Cortex of kidney (tissue), 1 donor: ENCODE measurements at places on chromosomes 7 and 10.

GRCh38 chr10:30897048-30897447 is 134.6 kb downstream of the ZNF438 start:
- no peak for DNase-seq

DNA sequence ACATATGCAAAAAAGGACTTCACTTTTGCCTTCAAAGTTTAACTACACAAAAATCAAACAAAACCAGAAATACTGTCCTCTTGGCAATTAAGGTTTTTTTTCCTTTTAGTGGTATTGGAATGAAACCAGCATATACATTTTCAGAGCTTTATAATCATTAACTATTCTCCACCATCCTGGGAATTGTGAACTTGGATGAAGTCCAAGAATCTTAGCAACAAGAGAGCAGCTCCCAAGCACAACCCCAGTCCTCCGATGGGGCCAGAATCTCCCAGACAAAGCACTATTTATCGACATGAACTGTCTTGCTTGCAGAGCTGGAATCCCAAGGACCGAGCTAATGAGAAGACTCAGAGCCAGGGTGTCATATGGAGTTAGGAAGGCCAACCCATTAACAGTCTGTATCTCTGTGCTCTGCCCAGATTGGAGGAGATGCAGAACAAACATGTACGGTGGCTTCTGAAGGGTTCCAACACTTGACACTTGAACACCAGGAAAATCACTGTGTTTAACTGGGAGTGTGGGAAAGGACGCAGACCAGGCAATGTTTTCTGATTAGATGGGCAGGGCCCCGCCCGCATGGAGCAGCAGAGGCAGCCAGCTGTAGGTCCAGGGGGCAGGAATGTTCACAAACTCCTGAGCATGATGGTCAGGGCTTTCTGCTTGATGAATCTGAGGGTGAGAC is 35.5 kb downstream of the PPP1R3C start:
- DNase-seq, result no peak

- DNase-seq, result no peak
Measured at GRCh38 chr10:46528675-46529615, 27.5 kb downstream of the GPRIN2 start.

- DNase-seq, result no peak
Measured at GRCh38 chr7:155764438-155764793, 47.8 kb downstream of the SHH start.

- DNase-seq, result no peak
Measured at GRCh38 chr7:17340655-17341054, 42.2 kb downstream of the AHR start.

DNA sequence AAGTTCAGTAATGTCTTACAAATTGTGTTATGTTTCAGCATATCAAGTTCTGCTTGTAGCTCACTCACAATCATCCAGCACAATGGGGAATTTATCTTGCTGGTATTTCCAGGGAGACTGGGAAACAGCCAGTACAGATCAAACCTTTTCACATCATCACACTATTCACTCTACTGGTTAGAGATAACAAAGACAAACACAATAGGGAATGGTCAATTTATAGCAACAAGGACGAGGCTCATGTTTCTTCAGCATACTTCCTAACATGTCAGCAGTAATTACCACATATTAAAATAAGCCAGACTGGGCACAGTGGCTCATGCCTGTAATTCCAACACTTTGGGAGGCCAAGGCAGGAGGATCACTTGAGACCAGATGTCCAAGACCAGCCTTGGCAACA is 38.3 kb downstream of the TOMM7 start:
- DNase-seq, result no peak

DNA sequence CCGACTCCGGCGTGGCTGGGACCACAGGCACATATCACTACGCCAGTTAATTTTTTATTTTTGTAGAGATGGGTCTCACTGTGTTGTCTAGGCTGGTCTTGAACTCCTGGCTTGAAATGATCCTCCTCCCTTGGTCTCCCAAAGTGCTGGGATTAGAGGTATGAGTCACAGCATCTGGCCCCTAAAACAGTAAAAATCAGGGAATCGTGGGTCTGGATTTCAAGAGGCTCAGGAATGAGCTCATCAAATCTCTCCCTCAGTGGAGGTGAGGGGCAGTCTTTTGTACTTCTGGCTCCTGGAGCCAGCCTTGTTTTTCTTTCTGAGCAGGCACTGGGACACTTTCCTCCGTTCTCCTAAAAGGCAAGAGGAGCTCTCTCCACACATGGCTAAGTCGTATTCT is 32.1 kb upstream of the RHEB start:
- no peak for DNase-seq

DNA sequence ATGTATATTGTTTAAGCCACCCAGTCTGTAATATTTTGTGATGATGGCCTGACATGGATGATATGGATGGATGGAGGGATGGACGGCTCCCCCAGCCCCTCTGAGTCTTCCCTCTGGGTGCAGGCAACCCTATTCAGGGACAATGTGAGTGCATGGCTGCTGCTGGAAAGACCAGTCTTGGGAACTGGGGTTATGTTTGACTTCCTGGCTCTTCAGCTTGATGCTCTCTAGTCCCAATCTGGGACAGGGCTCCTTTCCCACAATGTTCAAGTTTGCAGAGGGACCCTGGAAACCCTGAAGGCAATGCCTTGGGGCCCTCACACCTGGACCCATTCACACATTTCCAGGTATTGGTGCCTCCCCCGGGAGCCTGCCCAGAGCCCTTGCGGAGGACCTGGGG is 52.3 kb upstream of the RET start:
- DNase-seq, result no peak

DNA sequence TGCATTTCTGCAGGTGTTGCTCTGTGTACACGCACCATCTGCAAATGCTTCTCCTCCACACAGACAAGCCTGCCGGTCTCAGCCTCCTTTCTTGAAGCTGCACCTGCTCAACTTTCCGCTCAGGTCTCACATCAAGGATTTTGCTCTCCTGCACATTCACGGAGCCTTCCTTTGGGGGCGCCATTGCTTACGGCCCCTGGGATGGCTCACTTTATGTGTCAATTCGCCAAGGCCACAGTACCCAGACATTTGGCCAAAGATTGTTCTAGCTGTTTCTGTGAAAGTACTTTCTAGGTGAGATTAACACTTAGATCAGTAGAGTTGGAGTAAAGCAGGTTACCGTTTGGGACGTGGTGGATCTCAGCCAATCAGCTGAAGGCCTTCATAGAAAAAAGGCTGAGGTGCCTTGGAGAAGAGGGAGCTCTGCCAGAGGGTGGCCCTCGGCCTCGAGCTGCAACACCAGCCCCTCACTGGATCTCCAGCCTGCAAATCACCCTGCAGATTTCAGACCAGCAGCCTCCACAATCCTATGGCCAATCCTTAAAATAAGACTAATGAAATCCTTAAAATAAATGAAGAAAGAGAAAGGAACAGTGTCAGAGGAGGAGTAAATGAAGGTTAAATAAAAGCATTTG is 39.9 kb upstream of the PPP2R2D start:
- DNase-seq, result no peak

DNA sequence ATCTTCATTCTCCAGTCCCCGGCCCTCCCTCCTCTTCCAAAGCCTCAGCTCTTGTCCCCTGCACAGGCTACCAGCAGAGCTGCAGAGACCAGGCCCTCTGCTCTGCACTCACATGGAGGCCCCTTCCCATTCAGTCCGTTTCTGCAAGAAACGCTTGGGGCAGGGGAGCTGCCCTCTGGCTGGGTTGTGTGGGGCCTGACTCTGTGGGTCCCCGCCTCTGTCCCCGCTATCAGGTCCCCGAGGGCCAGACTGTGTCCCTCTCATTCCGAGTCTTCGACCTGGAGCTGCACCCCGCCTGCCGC is 1.5 kb downstream of the PCOLCE start:
- DNase-seq, result no peak

GRCh38 chr10:46096446-46096845 is 50.4 kb upstream of the MSMB start:
- DNase-seq, result no peak

DNA sequence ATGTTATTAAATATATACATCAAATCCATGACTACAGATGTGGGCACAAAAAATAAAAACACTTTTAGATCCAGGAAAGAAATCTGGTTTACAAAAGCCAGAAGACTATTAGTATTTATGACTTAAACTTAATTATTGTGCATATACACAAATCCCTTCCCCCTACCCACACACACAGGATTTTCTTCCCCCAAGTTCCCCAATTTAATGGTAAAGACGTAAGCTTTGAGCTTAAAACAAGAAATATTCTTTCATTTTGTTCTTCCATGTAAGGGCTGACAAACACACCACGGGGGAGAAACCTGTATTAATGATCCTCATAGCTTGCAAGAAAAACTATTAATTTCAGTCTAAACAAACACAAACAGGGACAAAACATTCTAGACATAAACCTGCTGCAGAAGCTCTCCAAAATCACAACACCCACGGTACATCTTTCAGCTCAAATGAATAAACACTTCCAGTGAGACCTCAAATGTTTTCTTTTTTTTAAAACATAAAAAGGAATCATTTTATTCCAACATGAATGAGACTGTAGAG is 28.5 kb downstream of the OSBPL3 start:
- no peak for DNase-seq

DNA sequence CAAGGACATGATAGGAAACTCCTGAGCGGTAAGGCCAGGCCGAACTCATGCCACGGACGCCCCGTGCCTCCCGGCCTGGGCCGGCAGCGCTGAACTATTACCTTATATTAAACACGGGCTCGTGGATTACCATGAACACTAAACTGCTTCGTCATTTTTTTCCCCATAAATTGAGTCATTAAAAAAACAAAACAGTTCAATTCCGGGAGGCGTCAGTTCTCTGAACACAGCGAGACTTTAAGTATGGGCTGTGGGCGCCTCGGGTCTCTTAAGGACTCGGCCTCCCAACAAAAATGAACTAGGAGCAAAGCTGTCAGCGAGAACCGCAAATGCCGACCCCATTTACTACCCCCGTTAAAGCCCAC is 519 bp downstream of the PITRM1 start:
- no peak for DNase-seq

DNA sequence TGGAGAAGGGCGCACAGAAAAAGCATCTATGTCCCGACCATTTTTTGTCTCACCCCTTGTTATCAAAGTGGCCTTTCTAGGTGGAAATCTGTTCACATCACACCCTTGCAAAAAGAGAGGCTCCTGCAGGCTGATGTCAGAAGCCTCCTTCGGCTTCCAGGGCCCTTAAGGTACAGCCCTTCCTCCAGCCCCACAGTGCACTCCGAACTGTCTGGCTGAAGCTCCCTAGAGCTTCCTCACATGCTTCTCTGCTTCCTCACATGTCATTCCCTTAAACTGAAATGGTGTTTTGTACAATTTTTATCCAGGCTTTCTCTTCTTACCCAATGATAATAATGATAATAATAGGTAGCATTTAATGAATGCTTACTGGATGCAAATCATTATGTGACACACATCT is 210.3 kb downstream of the INHBA start:
- no peak for DNase-seq

- DNase-seq, result no peak
Measured at GRCh38 chr10:4006858-4007257, 221.8 kb upstream of the KLF6 start.

- no peak for DNase-seq
Measured at GRCh38 chr7:130956417-130957136, 222.6 kb upstream of the KLF14 start.

- DNase-seq, result no peak
Measured at GRCh38 chr10:11147722-11148121, 130.1 kb downstream of the CELF2 start.

DNA sequence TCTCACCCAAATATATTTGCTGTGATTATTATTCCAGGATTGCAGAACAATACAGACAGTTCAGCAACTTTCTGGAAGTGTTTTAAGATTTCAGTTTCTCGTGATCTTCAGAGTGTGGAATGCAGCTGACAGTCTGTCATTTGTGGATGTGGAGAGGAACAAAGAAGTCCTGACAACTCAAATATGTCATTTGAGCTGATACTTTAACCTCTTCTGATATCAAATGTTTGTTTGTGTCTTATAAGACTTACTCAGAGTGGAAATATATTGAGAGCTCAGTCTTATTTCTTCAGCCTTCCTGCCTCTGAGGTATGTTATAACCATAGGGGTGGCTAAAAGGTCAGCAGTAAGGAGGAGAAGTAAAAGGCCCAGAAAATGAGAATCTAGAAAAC is 96.4 kb downstream of the OSBPL3 start:
- no peak for DNase-seq

GRCh38 chr10:117500456-117500855 is 42.1 kb upstream of the EMX2 start:
- DNase-seq, result no peak

DNA sequence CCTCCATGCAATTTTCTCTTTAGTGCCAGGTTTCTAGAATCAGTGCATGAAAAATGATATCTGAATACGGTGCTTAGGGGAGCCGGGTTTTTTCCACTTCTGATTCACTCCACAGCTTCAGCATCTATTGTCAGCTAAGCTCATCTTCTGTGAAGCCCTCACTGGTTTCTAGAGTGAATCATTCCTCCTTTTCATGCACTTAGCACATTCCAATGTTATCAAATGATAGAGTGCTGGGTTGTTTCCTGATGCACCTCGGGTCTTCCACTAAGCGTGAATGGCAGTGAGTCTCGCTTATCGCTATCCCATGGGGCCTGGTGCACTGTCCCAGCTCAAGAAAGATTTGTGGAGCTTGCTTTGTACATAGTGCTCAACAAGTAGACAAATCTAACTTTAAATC is 170.9 kb upstream of the RHEB start:
- no peak for DNase-seq

GRCh38 chr7:64277630-64278029 is 36.1 kb upstream of the ZNF736 start:
- DNase-seq, result no peak

GRCh38 chr10:72109636-72110157 is 21.3 kb upstream of the SPOCK2 start:
- no peak for DNase-seq

- no peak for DNase-seq
Measured at GRCh38 chr10:46556515-46557318, at the start of gene GPRIN2. TSS of gene GPRIN2 (minus strand) at chr10:46556658. CDS start at chr10:46550736, 5,922 bp downstream.

GRCh38 chr10:91665842-91666241 is 33.0 kb upstream of the PPP1R3C start:
- no peak for DNase-seq

DNA sequence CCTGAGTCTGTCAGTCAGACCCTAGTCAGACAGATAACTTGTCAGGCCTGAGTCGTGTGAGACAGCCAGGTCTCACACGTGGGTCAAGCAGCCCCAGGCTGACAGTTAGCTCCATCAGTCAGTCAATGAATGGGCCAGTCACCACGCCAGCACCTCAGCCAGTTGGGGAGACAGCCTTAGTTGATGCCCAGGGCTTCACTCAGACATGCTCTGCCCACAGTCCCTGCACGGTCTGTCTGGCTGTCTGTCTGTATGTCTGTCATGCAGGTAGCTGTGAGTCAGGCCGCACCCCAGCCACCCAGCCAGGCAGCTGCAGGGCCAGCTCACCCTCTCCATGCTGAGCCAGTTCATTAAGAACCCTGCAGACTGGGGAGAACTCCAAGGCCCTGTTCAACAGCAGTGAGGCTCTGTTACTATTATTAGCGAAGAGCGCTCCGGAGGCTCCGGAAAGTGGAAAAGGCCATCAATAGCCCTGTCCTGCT is 141.1 kb upstream of the PCBD1 start:
- DNase-seq, result no peak
